Large intestine (tissue), 12 donors: ENCODE measurements at places on chromosomes 12 and 14. TPM values are rescaled to one million over a fixed set of nuclear protein-coding genes. Genes with fewer than 3 reads are reported as not detected.

The VRTN gene
- polyA plus RNA-seq, result 0.69 TPM

The APOF gene
- 0.06 TPM for polyA plus RNA-seq

The ING4 gene
- polyA plus RNA-seq, result 61.1 TPM

The OTUB2 gene
- 0.93 TPM for polyA plus RNA-seq

The GSKIP gene
- polyA plus RNA-seq, result 39.6 TPM

The PRR4 gene
- polyA plus RNA-seq, result 6.1 TPM

The DAO gene
- polyA plus RNA-seq, result not detected

The SLC10A1 gene
- polyA plus RNA-seq, result 0.13 TPM

The CCDC85C gene
- 28.5 TPM for polyA plus RNA-seq

The GNPNAT1 gene
- polyA plus RNA-seq, result 21.3 TPM

The ZC3H10 gene
- 4.5 TPM for polyA plus RNA-seq

The REP15 gene
- polyA plus RNA-seq, result 30.4 TPM

The SLC39A5 gene
- polyA plus RNA-seq, result 524 TPM

The P2RX2 gene
- polyA plus RNA-seq, result 24.1 TPM

The GPN3 gene
- polyA plus RNA-seq, result 16.2 TPM

The MYRFL gene
- 14.9 TPM for polyA plus RNA-seq

The TAS2R8 gene
- polyA plus RNA-seq, result not detected

The SLC7A7 gene
- 660 TPM for polyA plus RNA-seq

The CCDC196 gene
- 0.72 TPM for polyA plus RNA-seq

The AVPR1A gene
- 0.84 TPM for polyA plus RNA-seq
